Gastrocnemius medialis (tissue), 4 donors: ENCODE measurements at places on chromosomes 13 and 19.

DNA sequence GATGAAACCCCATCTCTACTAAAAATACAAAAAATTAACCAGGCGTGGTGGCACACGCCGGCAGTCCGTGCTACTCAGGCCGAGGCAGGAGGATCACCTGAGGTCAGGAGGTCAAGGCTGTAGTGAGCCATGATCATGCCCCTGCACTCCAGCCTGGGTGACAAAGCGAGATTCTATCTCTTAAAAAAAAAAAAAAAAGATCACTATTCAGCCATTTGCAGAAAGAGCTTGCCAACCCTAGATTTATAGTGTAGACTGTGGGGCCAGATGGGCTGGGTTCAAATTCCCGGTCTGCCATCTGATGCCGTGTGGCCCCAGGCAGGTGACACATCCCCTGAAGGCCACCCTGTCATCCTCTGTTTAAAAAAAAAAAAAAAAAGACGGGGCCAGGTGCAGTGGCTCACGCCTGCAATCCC, 28.9 kb downstream of the SMIM24 start:
- DNase-seq = peak; percentile 70

GRCh38 chr13:44230736-44231135, 142.9 kb upstream of the SERP2 start:
- no peak for DNase-seq

DNA sequence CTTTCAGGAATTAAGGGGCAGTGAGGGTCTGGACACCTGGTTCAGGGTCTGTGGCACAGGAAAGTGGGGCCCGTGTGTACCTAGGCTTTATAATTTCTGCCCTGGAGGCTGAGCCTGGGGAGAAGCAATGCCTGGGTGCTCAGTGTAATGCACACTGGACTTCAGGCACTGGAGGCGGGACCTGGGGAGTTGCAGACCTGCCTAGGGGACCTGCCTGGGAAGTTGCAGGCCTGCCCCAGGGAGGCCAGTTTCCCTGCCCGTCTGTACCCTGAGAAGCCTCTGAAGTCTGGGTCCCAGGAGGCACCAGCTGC, 2.5 kb upstream of the TMEM59L start:
- no peak for DNase-seq

- no peak for DNase-seq
These were observed 732 bp upstream of the C2CD4C start for GRCh38 chr19:409516-410242.

GRCh38 chr19:46621191-46622117, 3.4 kb downstream of the PTGIR start:
- DNase-seq = no peak
